Left cardiac atrium (tissue), 4 donors: ENCODE measurements at places on chromosomes 5 and 9. TPM values are rescaled to one million over a fixed set of nuclear protein-coding genes. Genes with fewer than 3 reads are reported as not detected.
A peak's percentile ranks its signal among the peaks of the same experiment; 100 is the strongest.

CBY3 gene
- not detected for total RNA-seq

DDX4 gene
- total RNA-seq = not detected

PCDHB6 gene
- total RNA-seq = 0.86 TPM

MAPKAP1 gene
- total RNA-seq = 98.0 TPM

CSNK1G3 gene
- total RNA-seq = 27.1 TPM

AHRR gene
- 1.9 TPM for total RNA-seq

COL15A1 gene
- total RNA-seq = 73.3 TPM

IFNA2 gene
- not detected for total RNA-seq

RMRP gene
- 22,490 TPM for total RNA-seq

DNA sequence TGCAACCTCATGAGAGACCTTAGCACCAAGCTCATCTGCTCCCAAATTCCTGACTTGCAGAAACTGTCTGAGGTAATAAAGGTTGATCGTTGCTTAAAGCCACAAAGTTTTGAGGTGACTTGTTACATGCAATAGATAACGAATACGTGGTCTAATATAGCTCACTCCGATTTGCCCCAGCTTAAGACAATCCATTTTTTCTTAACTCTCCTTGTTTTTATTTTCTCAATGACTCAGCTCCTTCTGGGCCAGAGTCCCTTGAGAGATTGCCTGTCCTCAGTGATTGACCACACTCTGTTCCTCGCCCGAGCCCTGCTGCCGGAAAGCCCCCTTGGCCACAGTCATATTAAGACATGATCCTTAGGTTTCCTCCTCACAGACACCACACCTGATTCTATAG is 63.7 kb upstream of the FANCC start:
- DNase-seq = no peak

GRCh38 chr5:14745753-14746152 is 81.2 kb downstream of the OTULIN start:
- DNase-seq = no peak

DNA sequence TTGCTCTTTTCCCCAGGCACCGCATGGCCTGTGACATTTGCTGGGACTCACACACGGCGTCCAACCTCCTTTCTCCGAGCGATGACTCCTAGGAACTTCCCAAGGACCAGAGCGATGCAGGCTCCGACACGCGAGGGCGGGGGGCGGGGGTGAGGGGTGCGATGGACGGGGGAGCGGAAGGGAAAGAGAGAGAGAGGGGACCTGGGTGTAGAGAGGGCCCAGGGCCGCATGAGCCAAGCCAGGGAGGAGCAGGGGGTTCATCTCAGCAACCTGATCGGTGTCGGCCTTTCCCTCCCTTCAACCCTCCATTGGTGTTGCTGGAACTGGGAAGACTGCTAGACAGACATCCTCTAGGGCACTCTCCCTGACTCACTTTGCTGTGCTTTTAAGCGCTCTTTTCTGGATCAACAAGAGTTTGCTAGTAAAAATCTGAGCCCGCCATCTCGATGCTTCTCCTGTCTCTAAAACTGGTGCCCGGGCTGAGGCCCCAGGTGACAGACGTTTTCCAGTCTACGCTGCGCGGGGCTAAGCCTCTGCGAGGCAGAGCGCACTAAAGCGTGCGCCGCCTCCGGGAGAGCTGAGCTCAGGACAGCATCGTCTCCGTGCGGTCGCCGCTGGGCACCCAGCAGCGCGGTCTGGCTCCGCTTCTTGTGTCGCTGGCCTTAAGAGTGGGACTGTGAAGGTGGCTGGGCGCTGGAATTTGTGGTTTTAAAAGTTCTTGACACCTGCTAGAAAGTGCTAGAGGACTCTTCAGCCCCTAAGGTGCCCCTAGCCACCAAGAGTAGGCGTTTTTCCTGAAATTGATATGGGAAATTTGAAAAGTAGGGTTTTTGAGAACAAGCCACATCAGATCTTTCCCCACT is 1.0 kb upstream of the TSLP start:
- peak; percentile 30 for DNase-seq

DNA sequence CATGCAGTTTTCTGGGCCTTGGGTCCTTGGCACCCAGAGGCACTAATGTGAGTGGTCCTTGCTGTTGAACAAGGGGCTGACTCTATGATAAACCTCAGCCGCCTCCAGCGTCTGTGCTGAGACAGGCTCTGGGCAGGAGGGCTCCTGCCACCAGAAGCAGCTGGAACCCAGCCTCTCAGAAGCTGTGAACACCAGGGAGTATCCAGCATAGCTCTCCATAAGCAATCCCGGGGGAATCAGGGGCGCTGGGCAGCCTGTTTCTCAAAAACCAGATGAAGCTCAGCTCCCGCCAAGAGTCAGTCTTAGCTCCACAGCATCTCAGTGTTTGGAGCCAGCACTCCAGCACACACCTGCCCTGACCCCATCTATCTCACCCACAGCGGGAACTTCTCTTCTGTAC is 170.2 kb downstream of the HSPA4 start:
- DNase-seq = no peak

DNA sequence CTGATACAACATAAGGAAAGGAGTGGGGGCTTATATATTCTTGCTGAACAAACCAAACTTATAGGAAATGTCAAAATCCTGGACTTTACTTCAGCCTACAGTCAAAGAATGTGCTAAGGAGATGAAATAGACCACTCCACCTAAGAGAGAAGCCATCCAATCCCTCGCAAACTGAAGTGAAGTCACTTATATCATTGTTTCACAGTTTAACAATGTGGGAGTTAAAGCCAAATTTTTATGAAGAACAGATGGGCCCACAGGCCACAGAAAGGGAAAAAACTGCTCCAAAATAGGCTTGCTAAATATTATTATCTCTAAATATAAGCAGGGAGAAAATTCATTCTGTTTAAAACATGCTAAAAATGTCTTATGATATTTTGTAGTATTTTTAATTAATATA is 233.3 kb downstream of the GAS1 start:
- no peak for DNase-seq

DNA sequence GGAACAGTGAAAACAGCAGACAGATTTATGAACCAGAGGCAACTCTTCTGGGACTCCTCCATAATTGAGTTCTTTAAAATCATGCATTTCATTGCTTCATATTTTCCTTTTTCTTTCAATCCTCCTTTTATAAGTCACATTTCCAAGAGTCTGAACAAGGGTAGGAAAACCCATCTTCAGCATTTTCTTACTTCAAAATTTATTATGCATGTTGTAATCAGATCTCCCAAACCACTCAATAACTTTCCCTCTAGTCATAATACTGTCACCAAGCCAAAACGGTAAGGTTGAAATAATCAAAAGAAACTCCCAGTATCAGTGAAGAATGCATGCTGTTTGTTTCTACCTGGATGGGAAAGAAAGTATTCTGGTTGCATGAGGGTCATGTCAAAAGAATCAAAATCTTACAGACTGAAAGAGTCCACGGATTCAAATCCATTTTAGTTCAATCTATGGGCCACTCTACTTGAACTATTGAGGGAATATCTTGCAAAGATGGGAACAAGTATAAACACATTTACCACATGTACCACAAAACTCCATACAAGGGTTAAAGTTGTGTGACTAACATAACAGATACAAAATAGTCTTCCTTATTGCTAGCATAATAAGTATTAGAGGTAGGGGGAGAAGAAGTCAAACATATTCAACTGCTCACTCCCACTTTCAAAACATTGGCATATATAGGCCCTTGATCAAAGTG is 797.3 kb downstream of the MAT2B start:
- no peak for DNase-seq

DNA sequence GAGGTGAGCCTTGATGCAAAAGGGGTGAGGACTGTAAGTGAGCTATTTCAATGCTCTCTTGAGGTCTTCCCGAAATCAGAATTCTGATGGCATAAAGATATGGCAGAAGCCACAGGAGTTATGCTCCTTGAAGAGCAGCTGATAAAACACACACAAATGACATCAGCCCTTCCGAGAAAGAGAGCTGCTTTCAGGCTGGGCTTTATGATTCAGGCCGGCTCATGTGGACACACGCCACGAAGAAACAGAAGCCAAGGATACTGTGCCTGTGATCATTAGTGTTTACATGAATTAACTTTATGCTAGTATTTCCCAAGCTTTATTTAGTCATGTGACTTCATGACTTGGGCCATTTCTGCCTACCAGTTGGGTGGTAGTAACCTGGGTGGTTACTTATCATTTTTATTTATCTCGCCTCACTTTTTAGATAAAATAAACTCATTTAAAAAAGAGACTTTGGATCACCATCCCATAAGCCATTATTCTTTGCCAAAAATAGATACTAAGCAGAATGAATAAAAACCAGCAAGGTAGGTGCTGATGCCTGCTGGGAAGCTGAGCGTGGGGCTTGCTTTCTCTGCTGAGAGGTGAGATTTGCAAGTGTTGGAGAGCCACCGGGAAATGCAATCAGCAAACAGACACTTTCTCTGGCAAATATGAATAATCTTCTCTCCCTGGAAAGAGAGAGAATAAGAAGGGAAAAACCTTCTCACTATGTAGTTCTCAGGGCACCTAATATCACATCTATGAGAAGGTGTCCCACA is 73.0 kb upstream of the SLC25A51 start:
- DNase-seq = peak; percentile 44

DNA sequence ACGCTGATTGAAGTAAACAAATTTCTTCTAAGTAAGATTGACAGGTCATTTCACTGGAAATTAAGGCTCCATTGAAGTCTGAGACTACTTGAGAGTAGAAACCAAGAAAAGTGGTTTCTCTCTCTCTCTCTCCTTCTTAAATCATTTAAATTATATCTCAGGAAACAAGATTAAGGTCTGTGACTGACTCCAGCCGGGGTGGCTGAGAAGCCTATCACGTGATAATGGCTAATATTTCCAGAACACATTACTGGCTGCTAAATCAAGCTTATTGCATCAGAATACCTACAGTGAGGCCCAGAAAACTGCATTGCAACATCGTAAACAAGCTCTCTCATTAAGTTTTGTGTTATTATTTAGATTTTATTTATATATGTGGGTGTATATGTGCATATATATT is 88.4 kb downstream of the PTCD2 start:
- DNase-seq = no peak

DNA sequence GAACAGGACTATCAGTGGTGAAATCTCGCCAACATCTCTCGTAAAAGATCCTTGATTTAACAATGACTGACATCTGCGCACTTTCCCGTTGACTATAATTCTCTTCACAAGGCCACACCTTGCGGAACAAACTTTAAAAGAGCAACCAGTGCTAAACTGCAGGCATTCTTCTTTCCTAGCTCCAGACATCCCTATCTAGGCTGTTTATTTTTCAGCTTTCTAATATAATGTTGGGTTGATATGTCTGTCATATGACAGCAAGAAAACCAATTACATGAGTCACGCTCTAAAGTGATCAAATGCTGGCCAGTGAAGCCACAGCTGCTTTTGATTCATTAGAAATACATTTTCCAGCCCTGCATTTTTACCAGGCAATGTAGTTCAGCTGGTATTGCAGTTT is 162.5 kb downstream of the ELAVL2 start:
- no peak for DNase-seq

DNA sequence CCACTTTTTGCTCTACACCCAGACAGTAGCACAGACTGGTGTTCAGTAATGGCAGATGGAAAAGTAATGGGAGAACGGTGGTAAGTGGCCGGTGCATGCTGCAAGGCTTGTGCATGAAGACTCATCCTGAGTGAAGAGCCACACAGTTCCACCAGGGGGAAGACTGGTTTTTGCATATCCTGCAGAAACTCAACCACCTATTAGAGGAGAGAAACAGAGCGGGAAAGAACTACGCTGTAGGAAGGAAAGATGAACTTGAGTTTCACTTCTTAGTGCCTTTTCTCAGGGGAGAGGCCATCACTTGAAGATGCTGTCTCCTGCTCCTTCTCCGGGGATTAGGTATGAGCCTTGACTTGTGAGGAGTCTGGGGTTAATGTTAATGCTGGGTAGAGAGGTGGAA is 9.4 kb upstream of the PRSS3 start:
- no peak for DNase-seq

DNA sequence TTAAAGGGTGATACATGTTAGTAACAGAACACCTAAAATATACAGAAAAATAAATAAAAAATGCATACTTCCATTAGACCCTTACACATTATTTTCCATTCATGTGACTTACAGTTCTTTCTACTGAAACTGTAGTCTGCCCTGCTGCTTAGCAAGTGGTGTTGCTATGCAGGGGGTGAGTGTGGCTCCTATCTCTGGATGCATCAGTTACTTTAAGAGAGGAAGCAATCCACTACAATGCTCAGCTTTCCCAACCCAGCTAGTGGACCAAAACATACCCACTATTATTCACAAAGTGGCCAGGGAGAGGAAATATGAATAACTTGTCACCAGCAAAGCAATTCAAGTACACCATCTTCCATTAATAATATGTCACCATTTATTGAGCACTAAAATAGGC is 121.8 kb downstream of the DOCK2 start:
- DNase-seq = no peak

GRCh38 chr5:35811108-35811741 is 45.5 kb upstream of the IL7R start:
- no peak for DNase-seq

- DNase-seq = no peak
Observed at GRCh38 chr5:68433526-68433922, 218.0 kb downstream of the PIK3R1 start.

GRCh38 chr9:117787746-117788145 is 83.5 kb downstream of the TLR4 start:
- no peak for DNase-seq

- no peak for DNase-seq
Observed at GRCh38 chr5:111345731-111346130, 121.5 kb downstream of the CAMK4 start.

GRCh38 chr5:75052192-75053053 is at the start of gene GCNT4:
TSS of gene GCNT4 (minus strand) at chr5:75052558. CDS start at chr5:75030037, 22,521 bp downstream.
- peak; percentile 59 for DNase-seq

- DNase-seq = no peak
Observed at GRCh38 chr5:161414037-161414436, 132.5 kb downstream of the GABRB2 start.

DNA sequence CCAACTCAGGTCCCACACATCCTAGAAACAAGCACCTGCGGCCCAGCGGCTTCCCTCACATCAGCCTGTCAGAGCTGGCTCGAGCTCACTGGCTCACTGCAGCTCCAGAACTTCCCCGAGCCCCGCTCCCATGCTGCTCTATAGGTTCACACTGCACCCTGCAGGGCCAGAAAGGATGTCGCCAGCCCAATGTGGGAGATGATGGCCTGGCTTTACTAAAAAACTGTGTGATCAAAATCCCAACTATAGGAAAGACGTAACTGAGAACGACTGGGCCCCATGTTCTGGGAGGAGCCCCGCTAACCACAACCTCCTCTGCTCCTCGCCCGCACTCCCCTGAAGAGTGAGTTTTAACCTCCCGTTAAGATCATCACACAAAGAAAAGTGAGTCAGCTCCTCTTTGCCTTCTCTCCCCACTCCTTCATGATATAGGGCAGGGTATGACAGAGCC is 4.6 kb downstream of the SURF4 start:
- DNase-seq = no peak

- no peak for DNase-seq
Observed at GRCh38 chr9:134233022-134233421, 68.7 kb upstream of the RNU6ATAC start.

DNA sequence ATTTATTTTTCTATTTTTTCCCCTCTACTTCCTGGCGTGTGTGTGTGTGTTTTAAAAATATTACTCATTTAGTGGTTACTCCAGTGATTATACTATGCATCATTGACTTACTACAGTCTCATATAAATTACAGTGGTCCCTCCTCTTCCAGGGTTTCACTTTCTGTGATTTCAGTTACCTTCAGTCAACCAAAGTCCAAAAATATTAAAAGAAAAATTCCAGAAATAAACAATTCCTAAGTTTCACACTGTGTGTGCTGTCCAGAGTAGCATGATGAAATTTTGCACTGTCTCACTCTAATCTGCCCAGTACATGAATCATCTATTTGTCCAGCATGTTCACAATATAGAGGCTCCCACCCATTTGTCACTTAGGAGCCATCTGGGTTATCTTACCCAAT is 47.4 kb upstream of the CCDC112 start:
- DNase-seq = no peak
